Nephron progenitor cell (in vitro differentiated cells): ENCODE measurements at places on chromosomes 3 and 15.

GRCh38 chr3:114967168-114967567 lies 179.9 kb downstream of the ZBTB20 start:
- no peaks in the 10 kb centered on the region for H3K4me1 ChIP-seq
- DNase-seq: no peak
- H3K36me3 ChIP-seq: no peaks in the 10 kb centered on the region

GRCh38 chr3:191449256-191449655 lies 11.7 kb upstream of the PYDC2 start:
- DNase-seq: no peak
- H3K27me3 ChIP-seq: no peaks in the 10 kb centered on the region
- H3K4me1 ChIP-seq: no peaks in the 10 kb centered on the region
- no peaks in the 10 kb centered on the region for H3K36me3 ChIP-seq

GRCh38 chr3:178676077-178676476 lies 139.8 kb downstream of the KCNMB2 start:
- no peak overlapping the region for H3K4me3 ChIP-seq
- DNase-seq: no peak
- H3K27me3 ChIP-seq: peaks cover 3% of the 10 kb centered on the region
- H3K4me1 ChIP-seq: no peaks in the 10 kb centered on the region
- no peak overlapping the region for H3K27ac ChIP-seq

DNA sequence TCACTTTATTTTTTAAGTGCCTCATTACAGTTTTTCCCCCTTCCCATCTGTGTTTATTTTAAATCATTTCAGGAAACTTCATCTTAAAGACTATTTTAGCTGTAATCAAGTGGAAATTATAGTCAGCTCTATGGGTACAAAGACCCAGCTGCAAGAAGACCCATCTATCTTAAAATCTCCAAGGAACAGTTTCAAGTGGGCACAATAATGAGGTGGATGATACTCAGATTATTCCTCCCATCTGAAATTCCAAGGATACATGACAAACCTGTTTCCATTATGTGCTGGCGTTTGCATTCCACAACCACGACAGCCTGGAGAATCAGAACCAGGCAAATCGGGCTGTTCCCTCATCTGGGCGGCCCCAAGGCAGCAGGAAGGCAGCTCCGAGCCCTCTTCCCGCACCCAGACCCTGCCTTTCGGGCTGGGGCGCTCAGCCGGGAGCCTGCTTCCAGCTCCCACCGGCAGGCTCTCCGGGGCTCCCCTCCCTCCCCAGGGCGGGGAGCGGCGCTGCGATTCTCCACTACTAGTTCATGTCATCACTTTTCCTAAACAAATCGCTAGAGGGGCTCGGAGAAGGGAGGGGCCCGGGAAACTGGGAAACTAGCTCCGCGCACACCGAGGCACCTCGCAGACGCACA lies at the start of gene MGLL:
TSS of gene MGLL (minus strand) at position 475 of the 641 bp plus-strand sequence. CDS start at position 278, 197 bp downstream.
- no peak within 1 kb of the TSS for H3K27ac ChIP-seq
- peak within 1 kb of the TSS; percentile 91 for H3K4me3 ChIP-seq
- no peaks in the 10 kb centered on the region for H3K36me3 ChIP-seq
- peak; percentile 55 for DNase-seq
- H3K4me1 ChIP-seq: peaks cover 31% of the 10 kb centered on the region

DNA sequence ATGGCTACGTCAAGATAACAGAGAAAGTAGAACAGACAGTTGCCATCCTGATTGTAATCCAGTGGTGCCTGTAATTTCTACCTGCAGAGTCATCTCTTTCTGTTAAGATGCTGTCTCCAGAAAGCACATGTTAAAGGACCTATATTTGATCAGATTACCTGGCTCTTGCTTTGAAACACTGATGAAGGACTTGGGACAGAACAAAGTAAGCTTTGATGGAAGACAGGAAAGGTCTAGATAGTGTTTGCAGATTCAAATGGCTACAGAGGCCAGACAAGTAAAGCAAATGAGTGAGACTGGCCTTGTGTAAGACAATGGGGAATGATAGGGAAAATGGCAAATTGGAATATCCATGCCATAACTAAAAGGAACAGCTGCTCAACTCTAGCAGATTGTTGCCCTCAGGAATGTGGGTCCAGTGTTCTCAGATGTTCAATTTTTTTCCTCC lies 1.8 kb upstream of the GSK3B start:
- no peak for DNase-seq
- H3K36me3 ChIP-seq: peaks cover 40% of the 10 kb centered on the region
- peak overlapping the region; percentile 100 for H3K27ac ChIP-seq
- no peak overlapping the region for H3K4me3 ChIP-seq

GRCh38 chr3:126063358-126063965 lies 20.5 kb downstream of the SLC41A3 start:
- H3K4me3 ChIP-seq: no peak overlapping the region
- no peaks in the 10 kb centered on the region for H3K27me3 ChIP-seq
- H3K27ac ChIP-seq: no peak overlapping the region
- no peak for DNase-seq
- peaks cover 31% of the 10 kb centered on the region for H3K36me3 ChIP-seq
- peaks cover 19% of the 10 kb centered on the region for H3K4me1 ChIP-seq

GRCh38 chr3:149506965-149507364 lies 32.5 kb downstream of the TM4SF4 start:
- H3K27ac ChIP-seq: no peak overlapping the region
- no peak for DNase-seq
- H3K4me3 ChIP-seq: no peak overlapping the region
- H3K27me3 ChIP-seq: no peaks in the 10 kb centered on the region
